AG04449 (cell line): ENCODE measurements at places on chromosomes 13 and 19.

- no peak for DNase-seq
Measured at GRCh38 chr13:79227418-79227817, 178.6 kb downstream of the RBM26 start.

DNA sequence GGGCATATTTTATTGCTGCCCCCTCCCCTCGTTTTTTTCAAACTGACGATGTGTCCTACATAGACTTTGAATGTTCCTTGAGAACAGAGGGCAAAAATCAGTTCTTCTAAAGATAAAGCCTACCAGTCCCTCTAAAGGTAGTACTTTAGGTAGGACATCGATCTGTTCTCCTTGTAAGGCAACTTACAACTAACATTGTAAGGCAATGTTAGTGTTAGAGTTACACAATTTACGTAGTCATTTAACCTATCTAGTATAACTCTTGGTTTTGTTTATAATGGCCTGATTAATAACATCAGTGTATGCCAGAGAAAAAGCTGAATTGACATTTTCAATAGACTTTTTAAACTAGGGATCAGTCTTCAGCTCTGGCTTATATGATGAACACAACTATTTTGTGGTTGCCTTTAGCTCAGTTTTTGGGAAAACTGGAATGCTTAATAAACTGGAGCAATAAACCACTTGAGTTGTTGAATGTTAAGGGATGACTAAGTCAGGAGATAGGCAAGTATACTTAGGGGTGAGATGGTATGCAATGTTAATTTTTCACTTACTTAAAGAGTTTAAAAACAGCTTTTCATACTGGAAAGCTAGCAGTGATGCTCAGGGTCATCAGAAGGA, 2.2 kb downstream of the NDFIP2 start:
- peak; percentile 93 for DNase-seq

- DNase-seq = no peak
Measured at GRCh38 chr13:42617221-42617620, 43.3 kb downstream of the TNFSF11 start.

- peak; percentile 93 for DNase-seq
Measured at GRCh38 chr19:2543463-2544442, 67.8 kb downstream of the GADD45B start.

DNA sequence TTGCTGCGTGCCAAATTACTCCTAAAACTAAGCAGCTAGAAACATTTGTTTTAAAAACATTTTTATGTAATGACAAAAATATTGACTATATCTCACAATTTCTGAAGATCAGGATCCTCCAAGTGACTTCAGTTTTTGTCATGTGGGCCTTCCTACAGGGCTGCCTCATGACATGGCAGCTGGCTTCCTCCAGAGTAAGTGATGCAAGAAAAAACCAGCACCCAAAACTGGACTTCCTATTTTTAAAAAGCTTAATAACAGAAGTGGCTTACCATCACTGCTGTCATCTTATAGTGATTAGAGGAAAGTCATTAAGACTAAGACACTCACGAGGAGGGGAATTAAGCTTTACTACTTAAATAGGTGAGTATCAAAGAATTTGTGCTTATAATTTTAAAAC, 681.7 kb downstream of the PCDH17 start:
- DNase-seq = no peak

GRCh38 chr13:50519866-50520265, 323.6 kb downstream of the DLEU7 start:
- DNase-seq = no peak

- DNase-seq = no peak
Measured at GRCh38 chr19:38975861-38976271, 324 bp upstream of the FBXO17 start.

GRCh38 chr19:16605553-16605994, 22.4 kb downstream of the MED26 start:
- DNase-seq = no peak

GRCh38 chr13:23888658-23889614, at the start of gene MIPEP:
TSS of gene MIPEP (minus strand) at chr13:23889400. CDS start at chr13:23889320, 80 bp downstream.
- peak; percentile 60 for DNase-seq

GRCh38 chr19:52296400-52296772, 583 bp upstream of the ZNF480 start:
- DNase-seq = no peak

GRCh38 chr19:2533686-2534422, 57.9 kb downstream of the GADD45B start:
- no peak for DNase-seq

GRCh38 chr13:40409278-40409677, 257.2 kb downstream of the FOXO1 start:
- DNase-seq = no peak

GRCh38 chr19:49676136-49676783, 811 bp upstream of the PRMT1 start:
- DNase-seq = peak; percentile 80

DNA sequence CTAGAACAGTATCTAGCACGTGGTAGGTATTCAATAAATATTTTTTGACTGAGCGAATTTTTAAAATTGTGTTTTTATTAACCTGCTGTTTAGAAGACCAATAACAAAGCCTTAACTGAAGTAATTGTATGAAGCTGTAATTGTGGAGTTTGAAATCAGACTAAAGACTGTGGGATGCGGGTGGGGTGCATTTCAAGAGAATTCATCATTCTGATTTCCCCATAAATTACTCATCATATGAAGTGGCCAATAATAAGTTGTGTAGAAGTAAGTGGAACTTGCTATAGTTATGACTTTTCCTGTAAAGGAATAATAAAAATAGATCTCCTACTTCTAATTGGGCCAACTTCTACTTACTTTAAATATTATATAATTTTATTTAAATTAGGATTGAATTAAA, 449.3 kb downstream of the PCDH9 start:
- no peak for DNase-seq

GRCh38 chr13:113650731-113651148, 7.3 kb downstream of the ATP4B start:
- DNase-seq = no peak

DNA sequence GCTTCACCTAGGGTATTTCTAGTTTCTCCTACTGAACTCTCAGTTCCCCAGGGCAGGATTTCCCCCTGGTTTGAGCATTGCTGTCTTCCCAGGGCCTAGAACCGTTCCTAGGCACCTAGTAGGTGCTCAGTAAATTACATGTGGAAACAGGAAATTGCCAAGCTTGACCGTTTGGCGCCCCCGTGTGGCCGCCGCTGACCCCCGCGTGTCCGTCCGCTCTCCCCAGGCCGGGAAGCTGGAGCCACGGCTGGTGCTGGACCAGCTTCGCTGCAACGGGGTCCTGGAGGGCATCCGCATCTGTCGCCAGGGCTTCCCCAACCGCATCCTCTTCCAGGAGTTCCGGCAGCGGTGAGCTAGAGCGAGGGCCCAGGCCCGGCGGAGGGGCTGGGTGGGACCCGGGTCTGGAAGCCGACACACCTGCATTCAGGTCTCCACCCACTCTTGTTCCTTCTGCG, 55.5 kb downstream of the MYH14 start:
- DNase-seq = no peak

GRCh38 chr13:91058066-91058465, 289.4 kb upstream of the MIR17HG start:
- DNase-seq = no peak

DNA sequence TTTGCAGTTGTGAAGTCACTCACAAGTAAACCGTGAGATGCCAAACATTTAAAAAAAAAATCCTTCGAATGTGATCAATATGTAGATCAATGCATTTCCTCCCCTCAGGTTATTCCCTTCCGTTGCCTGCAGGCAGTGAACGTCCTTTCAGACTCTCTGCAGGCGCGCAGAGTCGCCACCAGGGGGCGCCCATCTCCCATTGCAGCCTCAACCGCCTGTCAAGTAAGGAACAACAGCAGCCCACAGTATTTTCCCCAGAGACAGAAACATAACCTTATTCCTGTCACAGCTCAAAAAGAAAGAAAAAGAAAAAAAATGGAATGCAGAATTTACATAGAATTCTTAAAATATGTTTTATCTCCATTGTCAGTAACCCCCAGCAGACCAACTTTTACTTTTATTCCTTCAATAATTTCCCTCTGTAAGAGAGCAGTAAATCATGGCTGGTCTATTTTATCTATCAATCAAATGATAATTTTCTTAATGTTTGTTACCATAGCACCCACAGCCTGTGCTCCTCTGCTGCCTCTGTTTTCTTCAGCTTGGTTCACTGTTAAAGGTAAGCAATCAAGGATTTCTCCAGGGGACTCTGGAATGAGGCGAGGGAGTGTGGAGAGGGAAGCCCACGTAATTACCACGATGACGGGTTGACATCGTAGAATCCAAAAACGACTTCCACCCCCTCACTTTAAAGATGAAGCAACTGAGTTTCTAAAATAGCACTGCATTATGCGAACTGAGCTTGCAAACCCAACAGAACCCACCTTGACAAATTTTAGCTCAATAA, 637.6 kb upstream of the ARGLU1 start:
- DNase-seq = no peak

GRCh38 chr19:12953138-12953798, 3.8 kb downstream of the GADD45GIP1 start:
- no peak for DNase-seq

GRCh38 chr19:48433337-48433736, 12.4 kb upstream of the GRWD1 start:
- DNase-seq = no peak

DNA sequence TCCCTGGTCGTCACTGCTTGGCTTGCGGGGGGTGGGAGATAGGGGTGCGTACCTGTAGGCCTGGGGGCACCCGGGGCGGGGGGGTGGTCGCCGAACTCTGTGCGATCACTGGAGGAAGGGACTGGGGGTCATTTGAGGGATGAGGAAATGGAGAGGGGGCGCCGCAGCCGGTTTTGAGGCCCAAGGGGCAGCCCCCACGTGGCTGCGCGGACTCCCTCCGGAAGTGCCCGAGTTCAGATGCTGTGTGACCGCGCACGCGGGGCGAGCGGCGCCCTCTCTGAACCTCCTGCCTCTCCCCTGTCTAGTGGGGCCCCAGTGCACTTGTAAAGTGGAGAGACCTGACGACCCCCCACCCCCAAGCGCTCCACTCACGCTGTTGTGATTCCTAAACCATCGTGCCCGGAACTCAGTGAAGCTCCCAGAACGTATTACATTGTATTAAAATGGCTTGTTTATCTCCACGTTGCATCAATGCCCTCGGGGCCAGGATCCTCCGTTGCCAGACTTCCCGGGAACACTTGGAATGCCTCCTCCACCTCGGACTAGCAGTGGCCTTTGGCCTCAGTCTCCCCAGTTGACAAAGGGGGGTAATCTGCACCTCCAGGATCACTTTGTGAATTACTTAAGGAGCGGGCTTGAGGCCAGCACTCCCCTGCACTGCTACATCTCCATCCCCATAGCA, 3.0 kb upstream of the NANOS3 start:
- DNase-seq = no peak

DNA sequence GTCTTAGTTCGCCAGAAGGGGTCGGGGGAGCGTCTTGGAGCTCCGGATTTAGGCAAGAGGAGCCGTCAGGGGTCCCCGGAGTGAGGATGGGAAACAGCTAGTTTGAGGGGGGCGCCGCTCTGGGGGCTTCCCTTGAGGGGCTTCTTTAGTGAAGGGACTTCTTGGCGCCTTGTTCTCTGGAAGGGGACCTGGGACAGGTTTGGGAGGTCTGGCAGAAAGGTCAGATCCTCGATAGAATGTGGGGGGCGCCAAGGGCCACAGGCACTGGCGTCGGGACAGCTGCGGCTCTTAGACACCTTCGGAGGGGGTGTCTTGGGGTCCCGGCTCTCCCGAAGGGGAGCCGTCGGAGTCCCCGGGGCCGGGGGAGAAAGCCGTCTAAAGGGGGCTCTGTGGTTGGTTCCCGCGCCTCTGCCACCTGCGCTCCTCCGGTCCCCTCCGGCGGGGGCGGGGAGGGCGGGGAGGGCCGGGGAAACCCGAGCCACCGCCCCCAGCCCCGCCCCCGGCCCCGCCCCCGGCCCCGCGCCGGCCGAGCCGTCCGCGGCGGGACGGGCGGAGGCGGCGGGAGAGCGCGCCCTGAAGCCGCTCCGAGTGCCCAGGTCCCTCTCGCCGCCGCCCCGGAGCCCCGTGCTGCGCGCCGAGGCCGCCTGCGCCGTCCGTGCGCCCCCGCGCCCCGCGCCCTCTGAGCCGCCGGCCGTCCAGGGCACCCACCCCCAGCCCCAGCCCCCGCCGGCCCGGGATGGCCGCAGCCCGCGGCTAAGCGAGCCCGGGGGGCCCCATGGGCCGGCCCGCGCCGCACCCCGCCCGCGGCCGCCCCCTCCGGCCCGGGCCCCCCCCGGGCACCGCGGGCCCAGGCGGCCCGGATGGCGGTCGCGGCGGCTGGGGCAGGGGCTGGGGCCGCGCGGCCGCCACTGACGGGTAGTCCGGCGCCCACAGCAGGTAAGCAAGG, at the start of gene NRTN:
TSS of gene NRTN (plus strand) at position 552 of the 946 bp plus-strand sequence. CDS start 19,099 bp downstream, outside the sequence.
- DNase-seq = no peak

- no peak for DNase-seq
Measured at GRCh38 chr13:70964874-70965273, 856.6 kb upstream of the KLHL1 start.

- no peak for DNase-seq
Measured at GRCh38 chr13:23583491-23583890, 13.3 kb downstream of the TNFRSF19 start.

GRCh38 chr19:872266-872951, 12.9 kb downstream of the CFD start:
- no peak for DNase-seq
